Stimulated activated effector memory CD8-positive, alpha-beta T cell treated with anti-CD3 and anti-CD28 coated beads, Interleukin-12 subunit alpha, Interleukin-12 subunit beta, amount 100 ng/mL, for 72 hours (primary cell): ENCODE measurements at places on chromosomes 5 and 9.

- DNase-seq, result no peak
Observed at GRCh38 chr5:57802131-57802530, 319.5 kb upstream of the ACTBL2 start.

DNA sequence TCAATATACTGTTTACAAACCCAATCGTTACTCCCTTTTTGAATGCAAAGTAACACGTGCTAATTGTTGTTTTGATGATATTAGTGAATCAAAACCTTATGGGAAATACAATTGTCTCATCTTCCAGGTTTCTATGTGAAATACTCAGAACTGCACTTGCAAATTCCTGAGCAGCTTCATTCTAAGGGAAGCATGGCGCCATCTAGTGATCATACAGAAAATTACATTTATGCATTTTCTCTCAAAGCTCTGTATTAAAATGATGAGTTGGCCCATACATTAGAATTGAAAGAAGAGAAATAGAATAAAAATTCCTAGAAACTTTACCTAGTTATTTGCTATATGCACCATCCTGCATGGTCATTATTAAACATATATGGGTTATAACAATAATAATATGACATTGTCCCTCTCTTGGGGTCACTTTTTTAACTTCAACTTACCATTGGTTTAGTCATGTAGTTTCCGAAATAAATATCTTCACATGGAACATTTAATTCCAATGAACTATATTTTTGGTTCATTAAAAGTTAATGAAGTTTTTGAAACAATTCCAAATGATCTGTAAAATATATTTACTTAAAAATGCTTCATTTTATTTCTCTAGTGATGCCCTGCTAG lies 220.0 kb downstream of the PDE4D start:
- no peak for DNase-seq

DNA sequence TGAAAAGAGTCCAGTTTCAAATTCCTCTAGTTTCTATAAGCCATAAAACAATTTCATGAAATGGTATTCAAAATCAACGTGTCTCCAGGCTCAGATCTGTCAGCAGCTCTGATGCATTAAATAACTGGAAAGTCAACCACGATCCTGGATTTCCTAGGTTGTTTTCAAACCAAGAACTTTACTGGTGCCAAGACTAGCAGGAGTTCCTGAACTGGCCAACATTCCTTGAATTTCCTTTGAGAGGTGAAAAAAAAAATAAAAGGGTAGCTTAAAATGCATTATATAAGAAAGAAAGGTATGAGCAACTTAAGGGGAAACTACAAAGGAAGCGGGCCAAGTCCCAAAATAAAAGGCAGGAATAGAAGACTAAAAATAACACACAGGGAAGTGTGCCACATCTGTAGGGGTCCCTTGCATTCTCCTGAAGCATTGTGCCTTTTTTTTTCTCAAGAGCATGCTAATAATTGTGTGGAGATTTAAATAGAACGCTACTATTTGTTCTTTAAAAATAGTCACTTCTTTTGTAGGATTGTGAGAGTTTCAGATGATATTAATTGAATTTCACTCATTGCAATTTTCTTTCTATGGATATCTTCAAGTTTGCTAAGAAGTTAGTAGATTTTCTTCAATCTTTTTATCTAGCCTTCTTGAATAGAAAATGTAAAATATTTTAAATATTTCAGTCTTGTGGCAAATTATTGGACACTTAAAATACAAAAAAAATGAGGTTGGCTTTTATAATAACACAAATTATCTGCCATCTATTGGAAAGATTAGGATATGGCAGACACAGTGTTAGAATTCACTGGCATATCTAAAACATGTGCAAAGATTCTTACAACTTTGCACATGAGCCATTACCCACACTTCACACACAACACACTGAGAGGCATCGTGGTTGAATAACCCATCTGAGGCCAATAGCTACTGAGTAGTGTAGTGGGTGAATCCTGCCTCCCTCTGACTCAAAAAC lies 15.3 kb downstream of the ESM1 start:
- DNase-seq, result no peak

DNA sequence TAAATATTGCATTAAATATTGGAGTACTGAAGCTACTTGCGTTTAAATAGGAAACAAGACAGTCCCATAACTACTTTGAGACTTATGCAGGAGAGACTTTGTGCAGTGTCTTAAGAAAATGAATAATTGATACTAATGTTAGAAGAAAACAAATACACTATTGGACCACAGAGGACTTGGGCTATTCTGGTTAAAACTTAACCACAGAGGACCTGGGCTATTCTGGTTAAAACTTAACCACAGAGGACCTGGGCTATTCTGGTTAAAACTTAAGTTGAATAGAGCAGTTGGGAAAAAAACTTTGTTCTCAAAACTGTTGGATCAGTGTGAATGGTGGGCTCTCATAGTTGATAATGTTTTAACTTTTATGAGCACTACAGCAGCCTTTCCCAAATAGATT lies 141.7 kb downstream of the WDR70 start:
- DNase-seq, result no peak

- no peak for DNase-seq
Observed at GRCh38 chr9:133120501-133121197, 391 bp downstream of the RALGDS start.

GRCh38 chr9:101428909-101429308 lies 6.7 kb downstream of the ALDOB start:
- no peak for DNase-seq

GRCh38 chr9:13586587-13587374 lies 307.3 kb upstream of the MPDZ start:
- no peak for DNase-seq

DNA sequence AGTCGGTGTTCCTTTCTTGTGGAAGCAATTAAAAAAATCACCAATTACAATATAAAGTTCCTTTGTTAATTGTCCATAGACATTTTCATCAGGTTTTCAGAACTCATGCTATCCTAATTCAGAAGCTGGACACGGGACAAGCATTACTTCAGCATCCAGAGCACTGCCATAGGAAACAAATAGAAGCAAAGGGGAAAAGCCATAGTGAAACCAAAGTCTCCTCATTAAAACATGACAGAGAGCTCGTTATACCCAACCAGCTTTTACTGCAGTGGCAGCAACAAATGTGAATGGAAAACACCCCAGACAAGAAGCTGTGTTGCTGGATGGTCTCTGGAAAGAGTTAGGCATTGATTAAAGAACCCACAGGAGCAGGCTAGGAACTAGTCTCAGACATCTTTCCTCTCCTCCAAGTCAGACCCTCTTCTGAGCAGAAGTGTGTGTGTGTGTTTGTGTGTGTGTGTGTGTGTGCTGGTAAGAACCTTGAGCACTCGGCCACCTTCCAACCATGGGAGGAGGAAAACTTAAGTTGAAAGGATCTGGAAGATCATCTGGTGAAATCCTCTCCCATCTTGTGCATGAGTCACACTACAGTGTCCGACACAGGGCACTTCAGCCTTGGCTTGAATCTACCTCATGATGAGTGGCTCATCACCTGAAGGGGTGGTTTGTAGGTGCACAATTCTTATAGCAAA lies 162.6 kb upstream of the ADAMTS16 start:
- no peak for DNase-seq

DNA sequence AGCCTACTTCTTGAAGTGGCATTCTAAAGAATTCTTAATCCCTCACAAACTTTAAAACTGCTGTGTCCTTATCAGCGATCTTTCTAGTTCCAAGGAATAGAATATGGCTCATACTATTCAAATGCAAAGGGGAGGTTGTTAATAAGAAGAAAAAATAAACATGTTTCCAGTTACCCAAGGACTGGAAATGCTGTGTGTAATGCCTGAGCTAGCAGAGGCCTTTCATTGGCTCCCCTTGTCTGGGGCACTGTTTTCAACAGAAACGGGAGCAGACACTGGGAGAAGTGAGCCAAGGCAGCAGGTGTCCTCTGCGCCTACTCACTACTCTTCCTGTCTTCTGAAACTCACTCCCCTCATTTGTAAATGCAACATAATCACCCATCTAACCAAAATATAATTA lies 253.0 kb downstream of the MARCHF11 start:
- DNase-seq, result no peak

- no peak for DNase-seq
Observed at GRCh38 chr9:71683598-71684235, 84.6 kb downstream of the CEMIP2 start.

DNA sequence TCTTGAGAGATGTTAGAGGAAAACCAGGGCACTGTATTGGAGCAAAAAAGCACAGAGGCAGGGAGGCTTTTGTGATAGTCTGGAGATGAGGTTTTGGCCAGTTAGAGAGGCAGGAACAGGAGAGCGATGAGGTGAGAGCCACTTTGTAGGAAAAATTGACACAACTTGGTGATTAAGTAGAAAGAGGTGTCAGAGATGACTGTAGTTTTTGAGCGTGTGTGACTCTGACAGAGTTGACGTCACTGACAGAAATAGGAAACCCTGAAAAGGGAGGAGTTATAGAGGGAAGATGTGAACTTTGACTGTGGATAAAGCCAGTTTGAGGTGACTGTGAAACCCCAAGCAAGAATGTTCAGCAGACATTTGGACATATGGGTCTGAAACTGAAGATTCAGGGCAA lies 15.7 kb downstream of the NFX1 start:
- no peak for DNase-seq

- no peak for DNase-seq
Observed at GRCh38 chr5:2472670-2473069, 278.8 kb downstream of the IRX2 start.

GRCh38 chr5:9356351-9356825 lies 189.5 kb downstream of the SEMA5A start:
- no peak for DNase-seq

GRCh38 chr9:89928106-89928505 lies 323.3 kb downstream of the GADD45G start:
- DNase-seq, result no peak

DNA sequence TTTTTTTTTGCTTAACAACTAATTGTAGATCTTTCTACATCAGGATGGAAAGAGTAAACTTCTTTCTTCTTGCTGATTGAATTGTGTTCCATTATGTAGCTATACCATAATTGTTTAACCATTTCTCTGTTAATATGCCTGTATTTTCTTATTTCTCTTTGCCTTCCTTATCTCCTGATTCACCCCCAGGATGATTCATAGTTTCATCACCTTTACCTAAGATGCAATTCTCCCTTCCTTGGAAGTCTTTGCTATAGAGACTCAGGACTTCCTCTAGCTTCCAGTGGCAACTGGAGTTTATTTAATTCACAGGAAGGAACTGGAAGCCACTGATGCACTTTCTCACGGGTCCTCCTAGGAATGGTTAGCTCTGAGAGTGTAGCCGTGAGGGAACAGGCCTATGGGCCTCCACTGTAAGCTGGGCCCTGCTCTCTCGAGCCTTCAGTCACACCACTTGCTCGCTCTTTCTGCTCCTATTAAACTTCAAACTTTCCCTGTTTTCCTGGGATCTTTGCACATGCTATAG lies 83.1 kb downstream of the FGF1 start:
- no peak for DNase-seq

DNA sequence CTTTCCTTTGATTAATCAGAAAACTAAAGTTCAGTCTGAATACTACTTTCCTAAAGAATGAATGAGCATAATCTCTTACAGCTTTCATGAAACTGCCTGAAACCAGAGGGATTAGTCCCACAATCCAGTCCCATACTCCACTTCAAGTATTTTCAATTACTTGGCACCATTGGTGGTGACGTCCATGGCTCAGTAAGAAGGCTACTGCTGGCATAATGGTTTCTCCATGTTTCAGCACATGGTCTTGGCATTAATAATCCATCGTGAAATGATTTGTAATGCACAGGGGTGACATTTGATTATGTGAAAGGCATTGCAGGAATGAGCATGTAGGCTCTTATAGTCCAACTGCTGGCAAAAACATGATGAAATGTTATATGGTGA lies 23.4 kb downstream of the LIX1 start:
- no peak for DNase-seq

DNA sequence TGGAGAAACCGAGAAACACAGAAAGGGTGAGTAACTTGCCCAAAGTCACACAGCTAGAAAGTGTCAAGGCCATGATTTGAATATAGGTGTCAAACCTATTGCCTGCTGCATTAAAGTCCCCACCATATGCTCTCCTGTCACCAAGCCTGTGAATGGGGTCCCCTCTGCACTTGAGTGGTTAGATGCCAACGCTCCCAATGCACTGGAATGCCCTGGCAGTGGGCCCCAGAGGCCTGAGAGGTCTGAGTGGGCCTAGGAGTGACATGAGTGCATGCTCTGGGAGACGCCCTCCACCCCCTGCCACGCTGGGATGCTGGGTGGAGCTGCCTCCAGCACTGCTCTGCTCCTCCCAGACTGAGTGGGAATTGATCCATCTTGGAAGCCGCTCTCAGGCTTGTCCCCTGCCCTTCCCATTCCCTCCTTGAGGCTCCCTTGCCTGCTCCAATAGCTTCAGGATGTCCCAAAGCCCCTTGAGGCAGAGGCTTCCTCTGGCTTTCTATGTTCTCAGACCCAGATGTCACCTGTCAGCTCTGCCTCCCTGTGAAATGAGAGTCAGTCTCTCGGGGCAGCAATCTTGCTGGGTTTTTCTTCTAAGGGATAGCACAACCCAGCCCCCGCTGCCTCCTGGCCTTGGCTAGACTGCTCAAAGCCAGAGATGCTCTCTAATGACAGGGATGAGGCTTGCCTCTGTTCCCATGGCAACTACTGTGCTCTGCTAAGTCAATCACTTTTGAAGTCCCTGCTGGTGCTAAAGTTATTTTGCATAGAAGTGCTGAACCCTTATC lies 6.6 kb upstream of the ARSI start:
- DNase-seq, result no peak

GRCh38 chr5:174719793-174720611 lies 4.4 kb upstream of the MSX2 start:
- no peak for DNase-seq

- peak; percentile 61 for DNase-seq
Observed at GRCh38 chr9:7536310-7536939, 263.2 kb downstream of the DMAC1 start.

DNA sequence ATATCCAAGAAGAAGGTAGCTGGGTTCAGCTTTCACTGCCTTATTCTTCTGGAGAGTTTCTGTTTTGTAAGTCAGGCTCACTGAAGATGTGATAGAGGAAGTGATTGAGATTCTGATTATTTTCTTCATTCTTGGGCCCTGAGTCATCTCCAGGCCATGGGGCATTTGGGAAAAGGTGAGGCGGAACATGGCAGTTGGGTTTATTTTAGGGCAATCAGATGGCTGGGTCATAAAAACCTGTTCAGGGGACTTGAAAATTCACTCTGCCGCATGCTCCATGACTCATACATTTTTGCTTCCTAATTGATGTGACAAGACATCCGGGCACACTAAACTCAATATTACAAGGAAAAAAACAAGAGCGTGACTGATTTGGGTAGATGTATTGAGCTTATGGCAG lies 265.7 kb upstream of the KLF4 start:
- DNase-seq, result no peak
